GM13976 (cell line): ENCODE measurements at places on chromosomes 11 and 22.

DNA sequence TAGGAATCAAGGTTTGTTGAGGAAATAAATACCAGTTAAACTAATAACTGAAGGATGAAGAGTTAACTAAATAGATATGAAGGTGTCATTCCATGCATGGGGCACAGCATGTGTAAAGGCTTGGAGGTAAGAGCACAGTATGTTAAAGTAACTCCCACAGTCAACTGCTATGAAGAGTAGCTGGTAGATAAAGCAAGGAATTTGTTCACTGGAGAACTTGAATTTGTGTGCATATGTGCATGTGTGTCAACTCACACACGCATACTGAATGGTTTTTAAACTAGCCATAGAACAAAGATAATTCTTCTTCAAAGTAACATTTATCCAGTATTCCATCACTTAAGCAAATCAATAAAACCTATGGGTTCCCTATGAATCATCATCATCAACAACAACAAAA is 135.9 kb downstream of the FAM76B start:
- no peak for DNase-seq

- no peak for DNase-seq
Observed at GRCh38 chr22:22446517-22446916, 62.0 kb downstream of the ZNF280B start.

DNA sequence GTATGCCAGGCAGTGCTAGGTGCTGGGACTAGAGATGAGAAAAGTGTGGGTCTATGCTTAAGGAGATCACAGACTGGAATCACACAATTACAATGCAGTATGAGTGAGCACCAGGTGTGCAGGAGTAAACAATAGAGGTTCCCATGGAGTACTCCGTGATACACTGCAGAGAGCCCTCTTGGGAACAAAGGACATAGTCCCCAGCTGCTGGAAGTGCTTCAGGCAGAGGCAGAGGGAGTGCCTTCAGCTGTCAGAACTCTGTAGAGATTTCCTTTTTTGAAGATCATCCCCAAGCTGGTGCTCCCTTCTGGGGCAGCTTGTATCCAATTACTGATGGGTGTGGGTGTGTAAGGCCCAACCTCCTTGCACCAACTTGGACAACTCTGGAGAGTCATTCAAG is 143.5 kb upstream of the PLET1 start:
- DNase-seq, result no peak

GRCh38 chr22:26464312-26464711 is 19.3 kb downstream of the HPS4 start:
- no peak for DNase-seq
